Inflammatory macrophage (primary cell): ENCODE measurements at places on chromosomes 4 and X.

- DNase-seq = peak; percentile 14
Measured at GRCh38 chr4:181971411-181971810, 271.8 kb upstream of the TENM3 start.

GRCh38 chr4:183986971-183987946, 82.2 kb downstream of the STOX2 start:
- peak; percentile 30 for DNase-seq

DNA sequence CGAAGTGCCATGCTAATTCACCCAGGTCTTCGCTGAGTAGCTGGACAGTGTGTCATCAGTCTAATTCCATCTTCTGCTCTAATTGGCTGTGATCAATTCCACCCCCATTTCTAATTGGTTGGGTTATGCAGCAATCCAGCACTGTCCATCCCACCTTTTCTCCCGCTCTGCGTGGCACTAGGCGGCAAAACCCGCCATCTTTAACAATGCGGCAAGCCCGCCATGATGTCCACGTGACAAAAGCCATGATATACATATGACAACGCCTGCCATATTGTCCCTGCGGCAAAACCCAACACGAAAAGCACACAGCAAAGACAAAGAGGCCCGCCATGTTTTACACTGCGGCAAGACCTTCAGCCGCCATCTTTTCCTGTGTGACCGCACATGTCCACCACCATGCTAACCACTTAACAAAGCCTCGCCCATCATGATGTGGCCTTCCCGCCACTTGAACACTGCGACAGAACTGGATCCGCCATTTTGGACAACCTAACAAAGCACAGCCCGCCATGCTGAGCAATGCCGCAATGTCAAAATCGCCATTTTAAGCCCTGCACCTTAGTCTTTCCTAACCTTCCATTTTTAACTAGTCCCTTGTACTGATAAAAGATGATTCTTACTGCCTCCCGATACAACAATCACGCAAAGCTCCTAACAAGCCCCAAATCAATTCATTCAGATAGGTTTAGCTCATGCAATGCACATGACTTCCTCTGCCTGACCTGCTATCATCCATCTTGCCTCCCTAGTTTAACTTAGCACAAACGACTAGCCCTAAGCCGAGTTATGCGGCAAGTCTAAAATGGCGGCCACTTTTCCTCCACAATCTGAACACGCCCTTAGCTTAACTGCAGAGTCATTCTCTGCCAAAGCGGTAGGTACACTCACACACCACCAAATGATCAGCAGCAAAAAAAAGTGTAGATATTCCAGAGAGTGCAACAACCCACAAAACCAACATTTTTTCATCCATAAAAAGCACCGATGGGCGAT, 288.3 kb downstream of the CHIC1 start:
- no peak for DNase-seq

DNA sequence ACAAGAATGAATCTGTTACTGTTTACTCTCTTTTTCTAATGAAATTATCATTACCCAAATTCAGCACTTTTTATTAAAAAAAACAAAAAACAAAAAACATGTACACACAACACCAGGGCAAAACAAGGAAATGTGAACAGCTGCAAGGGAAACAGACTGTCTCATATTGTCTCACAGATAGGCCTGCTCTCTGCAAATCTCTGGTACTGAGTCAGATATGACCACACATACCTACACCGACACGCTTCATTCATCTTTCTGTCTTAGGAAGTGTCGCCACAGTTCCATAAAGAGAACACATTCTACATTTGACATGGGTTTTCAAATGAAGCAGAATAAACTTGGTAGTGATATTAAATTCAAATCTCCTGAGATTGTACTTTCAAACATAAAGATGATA, 92.2 kb upstream of the GPR34 start:
- no peak for DNase-seq

DNA sequence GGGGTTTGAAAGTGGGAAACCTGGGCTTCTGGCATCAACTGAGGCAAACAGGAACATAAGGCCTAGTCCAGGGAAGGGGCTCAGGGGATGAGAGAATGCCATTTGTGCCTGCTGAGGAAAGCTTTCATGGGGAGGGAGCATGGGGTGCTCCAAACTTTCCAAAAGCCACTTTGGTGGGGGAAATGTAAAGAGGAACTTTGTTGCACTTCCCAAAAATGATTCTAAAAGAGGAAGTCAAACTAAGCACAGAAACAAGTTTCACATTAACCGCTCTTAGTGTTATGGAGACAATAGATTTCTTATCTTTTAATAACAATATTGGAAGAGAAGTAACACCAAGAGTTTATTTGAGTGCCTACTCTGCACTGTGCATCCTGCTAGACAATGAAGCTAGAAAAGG, 32.3 kb downstream of the GAB3 start:
- peak; percentile 74 for DNase-seq

GRCh38 chrX:103919270-103919637, 43.2 kb upstream of the TMSB15B start:
- DNase-seq = no peak

DNA sequence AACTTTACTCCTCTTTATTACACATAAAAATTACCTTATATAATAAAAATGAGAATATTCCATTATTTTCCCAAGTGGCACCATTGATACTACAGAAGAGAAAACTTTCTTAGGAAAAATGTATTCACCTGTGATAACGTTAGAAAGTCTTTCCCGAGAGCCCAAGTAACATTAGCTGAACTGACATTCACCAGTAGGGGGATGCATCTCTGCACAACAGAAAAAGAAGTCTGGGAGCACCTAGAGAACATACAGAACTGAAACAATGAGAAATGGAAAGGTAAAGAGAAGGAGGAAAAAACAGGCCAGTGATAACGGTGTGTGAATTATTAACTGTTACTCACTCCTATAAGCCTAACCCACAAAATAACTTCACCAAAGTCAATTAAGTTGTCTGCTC, 423.3 kb downstream of the CENPC start:
- DNase-seq = no peak
